IMR-90 (cell line): ENCODE measurements at places on chromosomes 5 and 9. TPM values are rescaled to one million over a fixed set of nuclear protein-coding genes. Genes with fewer than 3 reads are reported as not detected.

DNA sequence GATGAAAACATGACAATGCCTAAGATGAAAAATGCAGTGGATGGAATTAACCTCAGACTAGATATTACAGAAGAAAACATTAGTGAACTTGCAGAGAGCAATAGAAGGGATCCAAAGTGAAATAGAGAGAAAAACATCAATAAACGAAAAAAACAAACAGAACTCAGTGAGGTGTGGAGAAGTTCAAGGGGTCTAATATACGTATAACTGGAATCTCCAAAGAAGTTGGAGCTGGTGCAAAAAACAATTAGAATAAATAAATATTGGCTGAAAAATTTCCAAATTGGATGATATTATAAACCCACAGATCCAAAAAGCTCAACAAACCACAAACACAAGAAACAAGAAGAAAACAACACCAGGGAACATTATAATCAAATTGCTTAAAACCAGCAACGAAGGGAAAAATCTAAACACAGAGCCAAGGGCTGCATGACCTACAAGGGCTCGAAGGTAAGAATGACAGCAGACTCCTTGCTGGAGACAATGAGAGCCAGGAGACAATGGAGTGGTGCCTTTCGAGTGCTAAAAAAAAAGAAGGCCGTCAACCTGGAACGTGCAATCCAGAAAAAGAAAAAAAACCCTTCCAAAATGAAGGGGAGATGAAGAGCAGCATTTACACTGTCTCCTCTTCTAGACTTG, 11.8 kb downstream of the FAM163B start:
- no peaks in the 10 kb centered on the region for H3K36me3 ChIP-seq
- no peak overlapping the region for H3K4me3 ChIP-seq
- H3K4me1 ChIP-seq = no peaks in the 10 kb centered on the region
- no peak overlapping the region for H3K27ac ChIP-seq

GRCh38 chr5:74113196-74113540, 487.2 kb downstream of the ARHGEF28 start:
- peaks cover 11% of the 10 kb centered on the region for H3K27me3 ChIP-seq
- no peak for DNase-seq
- no peak overlapping the region for H3K4me3 ChIP-seq
- H3K27ac ChIP-seq = no peak overlapping the region
- no peaks in the 10 kb centered on the region for H3K4me1 ChIP-seq

EMB gene
- total RNA-seq = 1.4 and 4.4 TPM in 2 replicates

IFNA13 gene
- total RNA-seq = not detected in 2 replicates

HTR1A gene
- total RNA-seq = not detected in 2 replicates

DNA sequence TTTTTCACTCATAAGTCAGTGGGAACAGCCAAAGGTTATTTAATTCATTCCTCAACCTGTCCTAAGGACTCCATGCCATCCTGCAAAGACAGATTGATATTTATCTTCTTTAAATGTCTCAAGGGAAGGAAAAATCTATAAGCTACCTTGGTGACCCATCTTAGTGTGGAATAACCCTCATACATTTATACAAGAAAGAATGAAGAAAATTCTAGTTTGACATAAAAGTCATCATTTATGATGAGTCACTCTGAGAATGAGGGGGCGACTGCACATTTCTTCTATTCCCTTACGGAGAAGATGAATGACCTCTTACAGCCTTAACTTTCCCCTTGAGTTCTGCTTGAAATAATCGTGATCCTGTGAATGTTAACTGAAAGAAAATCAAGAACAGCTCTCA, 26.8 kb upstream of the NUDT12 start:
- H3K4me1 ChIP-seq = no peaks in the 10 kb centered on the region
- H3K36me3 ChIP-seq = no peaks in the 10 kb centered on the region
- H3K4me3 ChIP-seq = no peak overlapping the region
- no peaks in the 10 kb centered on the region for H3K27me3 ChIP-seq
- DNase-seq = peak; percentile 40

LIFR gene
- total RNA-seq = 10.4 and 13.9 TPM in 2 replicates

DNA sequence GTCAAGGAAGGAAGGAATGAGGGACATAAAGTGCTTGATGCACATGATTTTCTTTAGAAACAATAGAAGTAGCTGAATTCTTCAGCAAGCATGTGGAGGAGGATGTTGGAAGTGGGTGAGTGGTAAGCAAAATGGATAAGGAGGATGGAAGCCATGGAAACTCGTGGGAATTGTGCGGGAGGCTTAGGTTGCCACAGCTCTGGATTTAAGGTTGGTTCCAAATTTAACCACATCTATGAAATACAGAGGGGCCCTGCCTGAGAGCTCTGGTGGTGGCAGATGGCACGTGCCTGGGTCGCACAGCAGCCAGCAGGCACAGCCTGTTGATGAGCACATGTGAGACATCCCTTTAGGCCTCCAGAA, 284.7 kb downstream of the SMARCA2 start:
- H3K4me1 ChIP-seq = no peaks in the 10 kb centered on the region; the same call in 1 of the 2 replicates
- no peak overlapping the region for H3K4me3 ChIP-seq
- no peaks in the 10 kb centered on the region for H3K27me3 ChIP-seq
- no peak overlapping the region for H3K27ac ChIP-seq
- DNase-seq = no peak

DNA sequence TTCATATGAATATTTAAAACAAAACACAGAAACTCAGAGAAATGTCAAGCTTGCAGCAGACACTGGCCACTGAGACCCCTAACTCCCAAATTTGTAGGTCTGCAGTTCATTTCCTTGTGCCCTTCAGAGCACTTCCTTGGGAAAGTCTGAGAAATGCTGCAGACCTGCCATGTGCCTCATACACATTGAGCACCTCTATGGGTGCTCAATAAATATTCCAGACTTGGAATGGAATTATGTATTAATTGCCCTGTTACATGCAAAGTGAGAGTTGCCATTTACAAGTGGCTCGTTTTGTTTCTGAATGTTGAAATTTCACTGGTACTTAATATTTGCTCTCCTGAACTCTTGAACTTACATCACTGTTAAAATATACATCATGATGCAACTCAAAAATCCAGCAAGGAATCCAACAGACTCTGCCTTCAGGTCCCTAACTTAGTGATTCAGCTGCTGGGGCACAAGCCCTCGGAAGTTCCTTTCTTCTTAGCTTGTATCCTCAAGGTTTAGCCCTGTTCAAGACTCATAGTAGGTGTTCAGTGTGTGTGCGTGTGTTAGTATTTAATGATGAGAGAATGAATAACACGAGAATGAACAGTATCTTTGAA, 90.6 kb downstream of the PTCD2 start:
- H3K36me3 ChIP-seq = no peaks in the 10 kb centered on the region
- DNase-seq = peak; percentile 70
- H3K27me3 ChIP-seq = no peaks in the 10 kb centered on the region
- H3K27ac ChIP-seq = no peak overlapping the region; the same call in 1 of the 2 replicates

- no peak overlapping the region for H3K27ac ChIP-seq
- no peak for DNase-seq
- H3K27me3 ChIP-seq = peaks cover 13% of the 10 kb centered on the region
- no peak overlapping the region for H3K4me3 ChIP-seq
- H3K36me3 ChIP-seq = no peaks in the 10 kb centered on the region
Observed at GRCh38 chr5:14603141-14603540, 21.5 kb downstream of the OTULINL start.

CDKN2B gene
- total RNA-seq = 3.6 and 5.6 TPM in 2 replicates

DNA sequence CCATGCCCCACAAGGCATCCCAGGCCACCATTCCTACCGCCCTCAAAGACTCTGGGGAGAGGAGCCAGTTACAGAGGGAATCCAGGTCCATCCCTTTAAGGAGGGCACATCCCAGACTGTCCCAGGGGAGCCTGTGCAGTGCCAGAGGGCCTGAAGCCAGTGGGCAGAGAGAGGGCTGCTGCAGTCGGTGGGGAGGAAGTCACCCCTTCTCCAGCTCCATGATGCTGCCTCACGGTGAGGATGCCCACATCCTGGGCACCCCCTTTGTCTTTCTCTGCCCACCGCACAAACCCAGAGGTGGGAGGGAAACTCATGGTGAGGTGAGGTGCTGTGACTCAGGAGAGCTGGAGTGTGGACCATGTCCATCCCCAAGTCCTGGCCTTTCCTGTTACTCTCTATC, 26.2 kb upstream of the ANKRD33B start:
- H3K36me3 ChIP-seq = no peaks in the 10 kb centered on the region
- no peak overlapping the region for H3K27ac ChIP-seq
- H3K4me1 ChIP-seq = peaks cover 13% of the 10 kb centered on the region
- no peaks in the 10 kb centered on the region for H3K27me3 ChIP-seq
- H3K4me3 ChIP-seq = no peak overlapping the region
